Calu3 (cell line): ENCODE measurements at places on chromosomes 16 and 17. TPM values are rescaled to one million over a fixed set of nuclear protein-coding genes. Genes with fewer than 3 reads are reported as not detected.

DNA sequence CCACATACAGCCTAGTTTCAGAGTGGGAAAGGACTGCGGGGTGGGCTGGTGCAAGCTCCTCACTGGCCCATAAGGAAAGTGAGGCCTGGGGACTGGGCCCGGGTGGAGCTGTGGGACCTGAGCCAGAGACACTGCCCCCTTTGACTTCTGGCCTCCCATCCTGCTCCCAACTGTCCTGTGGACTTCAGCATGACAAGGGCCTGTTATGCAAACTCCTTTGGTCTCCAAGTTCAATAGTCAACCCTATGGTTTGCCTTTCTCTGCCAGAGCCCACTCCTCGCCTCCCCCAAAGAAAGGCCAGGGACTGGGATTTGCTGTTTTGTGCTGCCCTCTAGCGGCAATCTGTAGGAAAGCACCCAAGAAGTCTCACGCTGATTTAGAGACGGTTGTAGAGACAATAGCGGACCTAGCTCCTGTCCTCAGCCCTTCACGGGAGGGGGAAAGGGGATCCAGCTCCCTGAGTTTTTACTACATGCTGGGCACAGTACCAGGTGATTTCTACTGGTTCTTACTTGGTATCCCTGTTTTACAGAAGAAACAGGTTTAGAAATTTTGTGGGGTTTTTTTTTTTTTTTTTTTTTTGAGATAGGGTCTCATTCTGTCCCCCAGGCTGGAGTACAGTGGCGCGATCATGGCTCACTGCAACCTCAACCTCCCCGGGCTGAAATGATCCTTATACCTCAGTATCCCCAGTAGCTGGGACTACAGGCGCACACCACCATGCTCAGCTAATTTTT, 1.2 kb upstream of the TLCD3B start:
- peak; percentile 74 for DNase-seq

DNA sequence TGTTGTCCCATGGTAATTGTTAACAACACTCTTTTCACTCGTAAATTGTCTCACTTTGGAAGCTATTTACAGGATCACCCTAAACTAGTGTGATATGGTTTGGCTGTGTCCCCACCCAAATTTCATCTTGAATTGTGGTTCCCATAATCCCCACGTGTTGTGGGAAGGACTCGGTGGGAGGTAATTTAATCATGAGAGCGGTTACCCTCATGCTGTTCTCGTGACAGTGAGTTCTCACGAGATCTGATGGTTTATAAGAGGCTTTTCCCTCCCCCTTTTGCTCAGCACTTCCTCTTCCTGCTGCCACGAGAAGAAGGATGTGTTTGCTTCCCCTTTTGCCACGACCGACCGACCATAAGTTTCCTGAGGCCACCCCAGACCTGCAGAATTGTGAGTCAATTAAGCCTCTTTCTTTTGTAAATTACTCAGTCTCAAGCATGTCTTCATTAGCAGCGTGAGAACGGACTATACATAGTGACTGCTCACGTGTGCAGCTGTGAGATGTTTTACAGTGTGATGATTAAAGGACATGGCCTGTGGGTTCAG, 34.4 kb downstream of the DNAH3 start:
- DNase-seq, result no peak

- no peak for DNase-seq
Measured at GRCh38 chr16:3242709-3243108, 7.8 kb upstream of the ZNF200 start.

DNA sequence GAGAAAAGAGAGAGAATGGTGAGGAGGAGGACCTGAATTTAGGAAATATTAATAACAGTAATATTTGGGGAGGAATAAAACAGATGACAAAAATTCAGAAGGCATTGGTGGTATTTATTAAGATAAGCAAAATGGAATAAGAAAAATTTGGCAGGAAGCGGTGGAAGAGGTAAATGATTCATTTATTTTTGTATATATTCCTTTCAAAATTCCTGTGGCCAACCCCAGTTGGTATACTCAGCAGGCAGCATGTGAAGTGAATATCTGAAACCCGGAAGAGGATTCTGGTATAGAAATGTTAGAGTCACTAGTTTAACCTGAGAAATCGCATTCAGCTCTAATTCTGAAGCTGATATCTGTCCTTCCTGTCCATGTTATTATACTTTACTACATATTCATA, 792.0 kb downstream of the KCNJ2 start:
- DNase-seq, result no peak

DNA sequence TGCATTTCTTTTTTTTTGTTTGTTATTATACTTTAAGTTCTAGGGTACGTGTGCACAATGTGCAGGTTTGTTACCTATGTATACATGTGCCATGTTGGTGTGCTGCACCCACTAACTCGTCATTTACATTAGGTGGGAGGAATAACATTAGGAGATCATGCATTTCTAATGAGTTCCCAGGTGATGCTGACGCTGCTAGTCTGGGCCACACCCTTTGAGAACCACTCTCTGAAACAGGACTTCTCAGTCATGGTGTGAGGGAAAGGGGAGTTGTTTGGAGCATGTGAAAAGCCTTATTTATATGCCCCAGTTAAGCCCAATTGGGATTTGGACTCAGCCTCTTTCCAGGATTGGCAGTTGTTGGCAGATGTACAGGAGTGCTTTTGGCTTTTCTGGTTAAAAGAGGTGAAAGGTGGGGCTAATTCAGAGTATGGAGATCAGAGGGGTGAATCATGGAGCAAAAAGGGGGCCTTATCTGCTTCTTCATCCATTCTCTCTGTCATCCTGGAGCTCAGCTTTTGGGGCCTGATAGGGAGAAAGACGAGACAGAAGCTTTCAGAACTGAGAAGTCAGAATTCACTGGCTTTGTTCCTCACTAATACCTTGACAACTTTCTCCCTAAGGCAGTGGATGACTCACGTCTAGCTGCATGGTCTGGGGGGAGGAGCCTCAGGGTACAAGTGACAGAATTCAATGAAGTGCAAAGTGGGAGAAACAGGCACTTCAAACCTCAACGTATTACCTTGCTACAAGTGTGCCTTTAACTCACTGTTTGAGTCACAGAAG, 180.0 kb upstream of the CACNG3 start:
- DNase-seq, result peak; percentile 26

DNA sequence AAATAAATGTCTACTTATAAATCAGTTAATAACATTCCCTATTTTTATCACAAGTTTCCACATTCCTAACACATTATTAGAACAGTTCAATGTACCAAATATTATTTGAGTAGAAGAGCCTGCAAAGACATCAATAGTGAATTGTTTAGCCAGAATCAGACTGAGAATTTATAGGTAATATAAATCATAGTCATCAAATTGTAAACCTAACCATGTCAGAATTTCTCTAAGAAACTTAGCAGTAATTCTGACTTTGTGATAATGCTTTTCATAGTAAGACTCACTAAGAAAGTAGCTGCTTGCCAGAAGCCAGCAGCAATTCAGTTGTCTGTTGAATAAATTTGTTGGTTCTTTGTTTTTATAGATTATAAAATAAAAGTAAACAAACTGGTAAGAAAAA, 111.3 kb downstream of the USP32 start:
- no peak for DNase-seq

GRCh38 chr17:40015998-40016985, 1.1 kb downstream of the CSF3 start:
- no peak for DNase-seq

- no peak for DNase-seq
Measured at GRCh38 chr17:64259922-64260321, 3.1 kb downstream of the TEX2 start.

- DNase-seq, result no peak
Measured at GRCh38 chr17:82322526-82323453, 5.4 kb upstream of the CD7 start.

GRCh38 chr17:31456814-31457213, 65.3 kb downstream of the RAB11FIP4 start:
- no peak for DNase-seq

- DNase-seq, result no peak
Measured at GRCh38 chr17:11279776-11280344, 38.8 kb downstream of the SHISA6 start.

GRCh38 chr17:80992948-80993624, 1.4 kb downstream of the CHMP6 start:
- no peak for DNase-seq

GRCh38 chr17:73022694-73023093, 69.8 kb downstream of the SLC39A11 start:
- no peak for DNase-seq

CEP295NL gene
- total RNA-seq, result 4.6 and 6.0 TPM in 2 replicates

PIK3R6 gene
- total RNA-seq, result not detected in 2 replicates

MT4 gene
- not detected in 2 replicates for total RNA-seq

PPY gene
- not detected in 2 replicates for total RNA-seq

SMTNL2 gene
- total RNA-seq, result not detected in 2 replicates

FZD2 gene
- 28.5 and 35.8 TPM in 2 replicates for total RNA-seq
